ENCODE measurements at places on chromosomes 4 and X. TPM values are rescaled to one million over a fixed set of nuclear protein-coding genes. Genes with fewer than 3 reads are reported as not detected.

The SRD5A3 gene
- 5.1 TPM for polyA plus RNA-seq

DNA sequence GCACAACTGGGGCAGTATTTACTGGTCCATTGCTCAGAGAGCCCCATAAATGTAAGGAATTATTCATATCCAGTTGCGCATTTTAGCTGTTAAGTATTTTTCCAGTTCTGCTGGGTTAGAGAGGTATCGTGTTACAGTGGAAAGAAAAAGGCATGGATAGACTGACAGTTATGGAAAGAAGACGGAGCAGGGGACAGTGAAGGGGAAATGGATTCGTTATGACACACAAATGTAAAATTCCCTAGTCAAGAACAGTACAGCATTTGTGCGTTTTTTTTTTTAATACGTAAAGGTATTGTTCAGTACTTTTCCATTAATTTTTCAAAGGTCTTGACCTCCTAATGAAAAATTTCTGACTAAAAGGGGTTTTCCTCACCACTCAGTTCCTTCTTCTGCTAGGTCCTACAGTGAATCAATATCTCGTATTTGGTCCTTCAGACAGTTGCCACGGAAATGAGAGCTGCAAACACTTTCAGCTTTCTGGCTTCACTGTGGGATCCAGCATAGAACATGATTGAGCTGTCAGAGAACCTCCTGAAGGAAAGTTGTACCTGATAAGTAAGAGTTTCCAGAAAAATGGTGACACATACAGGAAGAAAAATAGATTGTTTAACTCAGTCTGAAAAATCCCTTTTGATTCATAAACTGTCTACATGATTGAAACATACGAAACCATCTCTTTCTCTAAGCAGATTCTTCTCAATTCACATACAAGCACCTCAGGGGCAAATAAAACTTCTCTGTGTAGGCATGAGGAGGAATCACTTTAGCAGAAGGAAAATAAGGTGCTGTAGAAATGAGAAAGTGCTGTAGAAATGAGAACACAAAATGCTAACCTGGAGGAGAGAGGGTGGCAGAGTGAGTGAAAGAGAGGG, 21.8 kb upstream of the BBS12 start:
- no peak for DNase-seq

GRCh38 chrX:42992199-42992943, 214.4 kb upstream of the PPP1R2C start:
- no peak for DNase-seq

GRCh38 chrX:75522565-75523431, at the start of gene ZDHHC15:
TSS of gene ZDHHC15 (minus strand) at chrX:75523037. CDS start at chrX:75523024, 13 bp downstream.
- peak; percentile 64 for DNase-seq

- no peak for DNase-seq
Observed at GRCh38 chr4:38160487-38161207, 200.4 kb downstream of the PTTG2 start.

DNA sequence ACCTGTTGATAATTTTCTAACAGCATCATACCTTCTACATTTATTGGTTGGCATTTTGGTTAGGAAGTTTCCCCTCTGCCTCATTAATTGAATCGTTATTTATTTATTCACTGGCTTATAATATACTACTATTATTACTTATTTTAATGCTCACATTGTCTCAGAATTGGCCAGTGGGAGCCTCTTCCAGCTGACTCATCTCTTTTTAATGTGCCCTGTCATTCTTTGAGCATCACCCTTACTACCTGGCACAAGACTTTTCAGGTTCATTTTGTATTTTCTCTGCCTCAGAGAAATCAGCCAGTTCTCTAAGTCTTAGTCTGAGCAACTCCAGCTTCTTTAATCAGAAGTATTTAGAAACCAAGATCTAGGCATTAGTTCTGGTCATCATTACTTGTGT, 60.3 kb upstream of the PRRG3 start:
- no peak for DNase-seq

DNA sequence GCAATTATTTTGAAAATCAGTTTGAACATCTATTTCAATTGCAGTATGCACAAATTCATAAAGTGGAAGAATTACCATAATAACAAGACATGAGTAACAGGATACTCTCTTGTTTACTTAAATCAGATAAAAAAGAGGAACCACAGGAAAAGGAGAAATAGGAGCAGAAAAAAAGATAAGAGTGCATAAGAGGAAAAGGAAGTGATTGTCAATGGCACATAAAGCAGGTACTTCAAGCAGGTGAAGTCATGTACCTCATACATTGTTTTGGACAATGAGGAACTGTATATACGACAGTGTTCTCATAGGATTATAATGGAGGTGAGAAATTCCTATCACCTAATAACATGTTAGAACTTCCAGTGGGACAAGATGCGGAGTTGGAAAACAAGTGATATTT, 334.5 kb upstream of the PCDH7 start:
- no peak for DNase-seq

GRCh38 chr4:34046580-34046979, 2197.7 kb downstream of the ARAP2 start:
- DNase-seq = no peak
